ENCODE measurements at places on chromosomes 16 and 17.

DNA sequence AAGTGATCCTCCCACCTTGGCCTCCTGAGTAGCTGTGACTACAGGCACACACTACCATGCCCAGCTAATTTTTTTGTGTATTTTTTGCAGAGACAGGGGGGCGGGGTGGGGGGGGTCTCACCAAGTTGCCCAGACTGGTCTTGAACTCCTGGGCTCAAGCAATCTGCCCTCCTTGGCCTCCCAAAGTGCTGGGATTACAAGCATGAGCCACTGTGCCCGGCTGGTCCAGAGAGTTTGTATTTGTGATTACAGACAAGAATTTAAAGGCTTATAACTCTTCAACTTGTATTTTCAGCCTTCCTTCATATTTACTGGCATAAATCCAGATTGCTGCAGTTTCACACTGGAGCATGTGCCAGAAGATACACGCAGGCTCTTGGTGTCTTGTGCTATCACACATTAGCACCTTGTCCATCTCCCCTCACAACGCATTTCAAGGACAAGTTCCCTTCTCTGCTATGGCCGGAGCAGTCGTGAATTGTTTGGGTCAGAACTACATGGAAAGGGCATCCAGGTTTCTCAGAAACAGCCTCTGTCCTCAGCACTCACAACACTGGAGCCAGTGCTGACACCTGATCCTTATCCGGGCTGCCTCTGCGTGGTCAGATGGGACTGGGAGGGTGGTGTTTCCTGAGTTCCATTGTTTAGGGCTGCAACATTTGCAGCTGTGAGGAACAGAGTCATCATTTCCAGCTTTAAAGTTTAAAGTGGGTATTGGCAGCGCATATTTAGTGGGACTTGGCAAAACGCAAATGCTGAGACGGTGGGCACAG, 28.1 kb downstream of the WSCD1 start:
- DNase-seq = no peak

GRCh38 chr17:79851461-79851817, 12.2 kb upstream of the CBX4 start:
- DNase-seq = no peak

DNA sequence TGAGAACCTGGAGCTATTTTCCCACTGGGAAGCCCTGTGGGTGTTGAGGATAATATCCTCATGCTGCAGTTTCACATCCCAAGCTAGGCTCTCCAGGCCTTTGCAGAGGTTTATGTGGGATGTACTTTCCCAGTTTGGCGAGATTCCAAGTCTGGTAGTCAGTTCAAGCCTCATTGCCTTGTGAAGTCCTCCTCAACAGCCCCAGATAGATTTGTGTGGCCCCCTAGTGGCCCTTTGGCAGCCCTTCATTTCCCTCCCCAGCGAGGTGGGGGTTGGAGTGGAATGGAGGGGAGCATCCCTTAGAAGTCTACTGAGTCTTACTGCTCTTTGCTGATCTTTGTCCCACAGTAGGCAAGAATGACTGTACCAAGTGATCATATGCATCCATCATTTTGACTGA, 137.9 kb downstream of the CDH11 start:
- DNase-seq = no peak

DNA sequence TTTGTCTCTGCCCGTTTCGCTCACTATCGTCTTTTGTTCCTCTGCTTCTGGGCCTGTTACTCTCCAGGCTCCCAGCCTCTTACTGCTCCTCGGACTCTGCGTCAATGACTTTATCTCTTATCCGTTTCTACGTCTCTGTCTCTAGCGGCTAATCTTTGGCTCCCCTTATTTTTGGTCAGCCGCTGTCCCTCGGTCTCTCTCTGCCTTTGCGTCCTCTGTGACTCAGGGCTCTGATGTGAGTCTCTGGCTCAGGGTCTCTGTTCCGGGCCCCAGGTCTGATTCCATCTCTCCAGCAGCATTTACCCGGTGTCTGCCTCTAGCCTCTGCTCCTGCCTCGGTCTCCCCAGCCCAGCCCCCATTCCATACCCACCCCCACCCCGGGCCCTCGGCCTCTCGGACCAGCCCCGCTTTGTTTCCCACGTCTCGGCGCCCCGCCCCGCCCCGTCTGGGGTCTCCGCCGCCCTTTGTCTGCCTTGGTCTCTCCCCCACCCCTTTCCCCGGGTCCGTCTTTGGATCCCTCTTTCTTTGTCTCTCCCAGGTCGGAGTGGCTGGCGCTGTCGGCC, 547 bp upstream of the ZNF48 start:
- DNase-seq = no peak

DNA sequence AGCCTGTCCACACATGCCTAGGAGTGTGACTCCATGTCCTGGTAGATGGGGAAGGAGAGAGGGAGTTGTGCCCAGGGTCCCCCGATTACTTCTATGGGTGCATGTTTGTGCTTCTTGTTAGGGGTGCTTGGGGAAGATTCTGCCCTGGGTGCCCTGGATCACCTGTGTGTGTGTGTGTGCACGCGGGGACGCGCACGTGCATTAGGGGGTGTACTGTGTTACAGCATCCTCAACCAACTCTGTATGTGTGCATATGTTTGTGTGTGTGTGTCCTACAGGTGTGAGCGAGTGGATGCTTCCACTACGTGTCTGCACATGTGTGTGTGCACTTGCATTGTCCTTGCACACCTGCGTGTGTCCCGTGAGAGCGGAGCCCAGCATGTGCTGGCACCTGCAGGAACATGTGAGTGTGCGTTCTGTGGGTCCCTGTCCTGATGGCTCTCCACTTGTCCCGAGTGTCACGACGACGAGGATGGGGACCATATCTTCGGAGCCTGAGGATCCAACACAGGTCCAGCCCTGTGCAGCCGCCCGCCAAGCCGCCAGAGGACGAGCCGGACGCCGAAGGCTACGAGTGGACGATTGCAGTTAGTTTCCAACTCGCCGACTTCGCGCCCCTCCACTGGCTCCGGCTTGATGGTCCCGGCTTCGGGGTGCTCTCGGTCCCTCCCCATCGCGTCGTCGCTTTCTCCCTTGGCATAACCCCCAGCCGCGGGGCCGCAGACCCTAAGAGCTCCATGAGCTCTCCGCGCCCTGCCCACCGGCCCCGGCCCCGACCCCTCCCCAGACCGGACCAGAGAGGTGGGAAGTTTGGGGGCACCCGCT, 6.0 kb upstream of the TBC1D3B start:
- no peak for DNase-seq

DNA sequence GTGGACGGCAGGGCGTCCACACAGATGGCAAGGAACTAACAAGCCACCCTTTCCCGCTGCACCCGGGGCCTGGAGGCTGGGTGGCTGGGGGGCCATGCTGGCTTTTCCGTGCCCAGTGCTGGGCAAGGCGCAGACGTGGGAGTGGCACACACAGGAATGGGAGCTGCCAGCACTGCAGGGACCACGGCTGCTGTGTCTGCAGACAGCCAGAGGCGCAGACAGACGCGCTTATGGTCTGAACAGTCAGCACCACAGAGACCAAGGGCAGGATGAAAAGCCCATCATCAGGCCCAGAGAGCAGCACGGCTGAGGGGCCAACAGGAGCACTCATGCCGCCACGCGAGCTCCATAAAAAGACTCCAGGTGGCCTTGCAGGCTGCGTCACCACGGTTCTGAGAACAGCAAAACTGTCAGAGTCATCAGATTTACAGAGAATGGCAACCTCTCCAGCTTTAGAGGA, 24.0 kb downstream of the PDIA2 start:
- no peak for DNase-seq

DNA sequence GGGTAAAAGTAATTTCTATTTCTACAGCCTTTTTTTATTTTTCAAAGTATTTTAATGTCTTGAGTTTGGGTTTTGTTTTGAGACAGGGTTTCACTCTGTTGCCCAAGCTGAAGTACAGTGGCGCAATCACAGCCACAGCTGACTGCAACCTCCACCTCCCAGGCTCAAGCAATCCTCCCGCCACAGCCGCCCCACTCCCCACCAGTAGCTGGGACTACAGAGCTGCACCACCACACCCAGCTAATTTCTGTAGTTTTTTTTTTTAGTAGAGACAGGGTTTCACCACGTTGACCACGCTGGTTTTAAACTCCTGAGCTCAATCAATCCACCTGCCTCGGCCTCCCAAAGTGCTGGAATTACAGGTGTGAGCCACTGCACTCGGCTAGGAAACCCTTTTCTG, 44.0 kb downstream of the TUBD1 start:
- peak; percentile 34 for DNase-seq

DNA sequence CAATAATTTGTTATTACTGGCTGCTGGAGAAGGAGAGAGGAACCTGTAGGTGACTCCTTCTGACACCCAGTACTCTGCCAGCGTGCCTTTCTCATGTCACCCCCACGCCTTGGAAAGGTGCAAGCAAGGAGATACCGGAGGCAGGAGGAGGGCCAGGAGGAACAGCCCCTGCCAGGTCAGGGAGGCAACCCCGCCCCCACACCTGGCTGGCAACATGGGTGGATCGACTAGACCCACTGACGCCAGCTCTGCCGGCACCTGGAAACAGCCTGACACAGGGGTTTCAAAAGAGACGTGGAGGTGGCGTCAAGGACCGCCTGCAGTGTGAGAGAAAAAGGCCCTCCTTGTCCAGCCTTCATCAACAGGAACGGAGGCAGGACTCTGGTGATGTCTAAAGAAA, 62.3 kb downstream of the CYB5B start:
- no peak for DNase-seq

- no peak for DNase-seq
These were observed 509 bp downstream of the CNEP1R1 start for GRCh38 chr16:50025537-50025931.

GRCh38 chr17:65541453-65541852, 20.0 kb downstream of the AXIN2 start:
- no peak for DNase-seq

DNA sequence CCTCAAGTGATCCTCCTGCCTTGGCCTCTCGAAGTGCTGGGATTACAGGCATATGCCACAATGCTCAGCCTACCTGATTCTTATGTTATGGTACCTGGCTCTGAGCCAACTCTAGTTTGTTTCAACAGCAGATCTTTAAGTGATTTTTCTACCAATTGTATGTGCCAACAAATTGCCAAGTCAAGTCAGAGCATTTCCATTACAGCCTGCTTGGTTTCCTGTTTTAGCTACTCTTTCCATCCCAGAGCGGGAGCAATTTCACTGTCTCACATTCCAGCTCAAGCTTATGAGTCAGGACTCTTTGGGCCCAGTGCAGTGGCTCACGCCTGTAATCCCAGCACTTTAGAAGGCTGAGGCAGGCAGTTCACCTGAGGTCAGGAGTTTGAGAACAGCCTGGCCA, 30.8 kb upstream of the RBBP6 start:
- no peak for DNase-seq

DNA sequence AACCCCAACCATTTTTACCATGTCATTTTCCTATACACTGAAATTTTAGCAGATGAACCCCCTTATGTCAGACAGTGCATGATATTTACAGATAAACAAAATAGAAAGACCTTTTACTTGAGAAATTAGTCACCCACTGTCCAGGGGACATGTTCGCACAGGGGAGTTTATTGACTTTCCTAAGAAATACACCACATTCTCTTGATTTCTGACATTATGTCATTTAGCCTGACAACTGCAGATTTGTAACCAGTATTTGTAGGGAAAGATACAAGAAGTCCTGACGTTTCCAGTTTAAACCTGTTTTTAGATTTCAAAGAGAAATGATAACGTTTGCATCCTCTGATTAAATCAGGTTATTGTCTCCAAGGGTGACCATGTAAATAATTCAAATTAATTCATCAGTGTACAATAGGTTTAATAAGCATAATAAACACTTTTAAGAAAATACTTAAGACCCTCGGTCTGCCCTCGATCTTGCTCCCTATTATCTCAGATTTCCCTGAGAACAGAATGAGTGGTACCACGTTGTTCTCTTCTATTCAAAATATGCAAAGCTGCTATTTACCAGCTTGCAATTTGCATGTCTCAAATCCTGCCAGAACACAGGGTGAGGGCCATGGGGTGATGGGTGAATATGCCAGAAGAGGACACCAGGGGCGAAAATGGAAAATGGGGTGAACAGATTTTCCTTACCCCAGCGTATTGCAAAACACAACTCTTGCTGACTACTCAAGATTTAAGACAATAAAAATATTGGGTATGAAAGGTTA, 2.1 kb upstream of the LYRM9 start:
- DNase-seq = no peak

GRCh38 chr17:28344011-28344410, 8.4 kb downstream of the TNFAIP1 start:
- no peak for DNase-seq

DNA sequence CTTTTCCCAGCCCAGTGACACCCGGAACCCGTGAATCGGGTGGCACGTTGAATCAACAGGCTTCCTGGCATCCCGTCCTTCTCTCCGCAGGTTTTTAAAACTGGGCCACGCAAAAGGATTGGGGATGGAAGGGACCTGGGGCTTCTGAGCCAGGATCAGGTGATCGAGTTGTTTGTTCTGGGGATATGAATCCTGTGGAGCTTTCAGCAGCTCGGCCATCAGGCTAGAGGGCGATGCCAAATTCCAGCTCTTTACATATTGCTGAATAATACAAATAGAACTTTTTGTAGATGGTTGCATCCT, 473 bp downstream of the SUPT6H start:
- DNase-seq = no peak

DNA sequence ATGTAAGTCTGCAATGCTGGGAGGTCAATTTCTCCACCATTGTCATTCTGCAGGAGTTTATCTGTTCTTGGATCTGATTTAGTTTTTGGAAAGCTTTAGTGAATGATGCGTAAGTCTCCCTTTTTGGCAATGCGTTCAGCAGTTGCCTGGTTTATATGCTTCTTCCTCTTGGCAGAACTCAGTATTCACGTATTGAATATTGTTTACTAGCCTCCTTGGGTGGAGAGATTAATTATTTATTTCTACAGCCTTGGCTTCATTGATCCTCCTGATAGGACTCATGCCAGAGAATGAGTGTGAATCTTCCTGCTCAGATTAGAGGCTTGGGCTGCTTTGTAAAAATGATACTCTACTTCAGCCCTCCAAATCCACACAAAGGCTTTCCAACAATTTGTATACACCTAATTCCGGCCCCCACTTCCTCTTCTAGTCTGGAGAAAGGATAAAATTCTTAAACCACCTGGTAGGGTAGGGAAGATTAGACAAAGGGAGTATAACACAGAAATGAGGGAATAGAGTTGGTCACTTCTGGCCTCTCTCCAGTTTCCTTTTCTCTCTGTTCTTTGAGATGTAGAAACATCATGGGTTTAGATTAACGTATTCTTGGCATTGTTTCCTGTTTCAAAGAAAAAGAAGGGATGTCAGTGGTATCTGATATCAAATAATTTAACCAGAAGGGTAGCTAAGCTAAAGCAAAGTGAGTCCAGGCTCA, 929.8 kb downstream of the KCNJ2 start:
- no peak for DNase-seq

DNA sequence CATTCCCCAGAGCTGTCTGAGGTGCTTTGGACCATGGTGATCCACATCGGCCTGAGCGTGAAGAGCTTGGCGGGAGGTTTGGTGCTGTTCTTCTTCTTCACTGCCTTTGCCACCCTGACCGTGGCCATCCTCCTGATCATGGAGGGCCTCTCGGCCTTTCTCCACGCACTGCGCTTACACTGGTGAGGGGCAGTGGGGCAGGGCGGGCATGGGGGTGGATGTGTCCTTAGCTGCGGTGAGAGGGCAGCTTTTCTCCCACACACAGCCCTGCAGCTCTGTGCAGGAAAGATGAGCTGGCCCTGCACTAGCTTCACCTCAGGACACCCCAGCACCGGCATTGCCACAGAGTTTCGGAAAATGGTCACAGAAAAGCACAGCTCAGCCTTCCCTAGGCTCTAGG, 21.8 kb upstream of the NAGLU start:
- no peak for DNase-seq

Measured in SIG-M5 (cell line).